Testis (tissue), 5 donors: ENCODE measurements at places on chromosomes 7 and 10.

DNA sequence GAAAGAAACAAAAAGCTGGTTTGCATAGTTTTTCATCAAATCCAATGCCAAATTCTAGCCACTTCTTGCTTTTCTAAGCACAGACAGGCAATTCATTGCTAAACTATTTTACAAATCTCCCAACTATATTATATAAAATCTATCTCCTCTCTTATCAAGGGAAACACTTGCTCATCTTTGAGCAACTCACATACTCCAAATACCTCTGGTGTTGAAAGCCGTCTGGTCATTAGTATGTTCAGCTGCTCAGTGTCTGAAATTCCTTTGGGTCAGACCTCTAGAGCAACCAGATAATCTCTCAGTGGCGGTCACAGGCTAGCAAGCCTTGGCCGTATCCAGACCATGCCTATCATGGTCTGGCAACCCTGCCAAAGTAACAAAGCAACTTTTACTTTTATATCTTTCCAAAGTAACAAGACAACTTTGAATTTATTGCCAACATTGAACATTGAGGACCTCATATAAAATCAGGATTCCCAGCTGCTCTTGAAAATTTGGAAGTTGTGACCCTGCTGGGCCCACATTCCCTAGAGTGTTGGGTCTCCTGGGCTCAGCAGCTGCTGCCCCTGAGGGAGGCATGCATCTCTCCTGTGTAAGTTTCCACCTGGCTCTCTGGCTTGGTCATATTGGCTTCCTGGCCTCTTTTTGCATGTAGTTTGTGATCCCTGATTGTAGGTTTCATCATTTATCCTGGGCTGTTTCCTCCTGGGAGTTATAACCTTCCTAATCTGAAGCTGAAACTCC is 56.8 kb upstream of the LANCL2 start:
- DNase-seq: no peak

DNA sequence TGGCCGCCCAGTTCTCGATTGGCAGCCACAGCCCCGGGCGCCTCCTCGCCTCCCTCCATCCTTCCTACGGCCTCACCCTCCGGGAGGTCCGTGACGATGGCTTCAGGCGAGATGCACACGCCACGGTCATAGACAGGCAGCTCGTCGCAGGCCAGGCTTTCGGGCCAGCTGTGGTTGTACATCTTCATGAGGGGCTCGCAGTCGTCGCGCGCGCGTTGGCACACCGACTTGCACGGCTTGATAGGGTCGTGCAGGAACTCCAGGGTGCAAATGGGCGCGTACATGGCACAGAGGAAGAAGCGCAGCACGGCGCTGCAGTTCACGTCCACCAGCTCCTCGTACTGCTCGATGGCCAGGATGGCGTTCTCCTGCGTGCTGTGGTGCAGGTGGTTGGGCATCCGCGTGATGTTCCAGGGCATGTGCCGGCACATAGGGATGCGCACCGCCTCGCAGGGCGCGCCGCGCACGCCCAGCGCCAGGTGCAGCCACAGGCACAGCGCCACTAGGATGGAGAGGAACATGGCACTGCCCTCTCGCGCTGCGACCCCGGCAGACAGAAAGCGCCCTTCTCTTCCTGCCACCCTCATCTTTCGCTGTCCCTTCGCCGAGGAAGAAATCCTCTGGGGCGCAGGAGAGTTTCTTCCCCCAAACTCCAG is 472 bp downstream of the SFRP4 start:
- peak; percentile 30 for DNase-seq

DNA sequence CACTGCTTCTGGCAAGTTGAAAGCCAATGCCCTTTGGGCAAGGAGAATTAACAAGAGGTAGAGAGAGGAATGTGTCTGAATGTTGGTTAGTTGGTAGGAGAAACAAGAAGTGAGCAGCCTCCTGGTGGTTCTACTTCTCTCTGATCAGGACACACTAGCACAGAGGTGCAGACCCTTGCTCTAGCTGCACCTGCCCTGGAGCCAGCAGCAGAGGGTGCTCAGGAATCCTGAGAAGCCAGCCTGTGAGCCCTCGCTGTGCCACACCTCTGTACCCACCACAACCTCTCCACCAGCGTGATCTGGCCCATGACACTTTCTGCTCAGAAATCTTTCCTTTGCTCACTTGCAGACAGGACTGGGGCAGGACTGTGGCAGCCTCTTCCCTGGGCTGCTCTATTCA is 364.7 kb downstream of the RPS24 start:
- DNase-seq: no peak

- DNase-seq: no peak
Measured at GRCh38 chr7:6307762-6308161, 35.3 kb upstream of the CYTH3 start.

GRCh38 chr7:29087840-29088170 is 58.5 kb downstream of the CPVL start:
- DNase-seq: no peak

GRCh38 chr7:18133921-18134320 is 106.3 kb upstream of the PRPS1L1 start:
- DNase-seq: no peak

- no peak for DNase-seq
Measured at GRCh38 chr7:44914992-44915607, 29.8 kb upstream of the PURB start.
